ENCODE measurements at places on chromosomes 12 and 14.

DNA sequence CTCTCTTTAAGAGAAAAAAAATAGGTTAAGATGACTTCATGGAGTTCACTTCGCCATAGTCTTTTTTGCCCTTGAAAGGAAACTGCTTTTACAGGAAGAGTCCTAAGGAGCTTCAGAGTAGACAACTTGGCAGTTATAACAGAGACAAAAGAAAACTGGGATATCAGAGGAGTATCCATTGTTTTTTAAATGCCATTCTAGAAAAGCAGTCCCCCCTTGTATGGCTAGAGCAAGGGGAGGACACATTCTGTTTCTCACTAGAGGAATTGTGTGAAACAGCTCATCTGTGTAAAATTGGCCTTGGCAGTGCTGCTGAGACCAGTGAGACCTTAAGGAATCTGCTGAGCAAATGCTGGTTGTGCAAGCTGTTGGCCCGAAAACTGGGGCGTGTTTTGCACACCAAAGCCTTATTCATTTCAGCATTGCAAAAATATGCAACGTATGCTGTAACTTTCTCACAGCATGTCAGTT, 128.0 kb downstream of the GPR135 start:
- DNase-seq, result no peak

DNA sequence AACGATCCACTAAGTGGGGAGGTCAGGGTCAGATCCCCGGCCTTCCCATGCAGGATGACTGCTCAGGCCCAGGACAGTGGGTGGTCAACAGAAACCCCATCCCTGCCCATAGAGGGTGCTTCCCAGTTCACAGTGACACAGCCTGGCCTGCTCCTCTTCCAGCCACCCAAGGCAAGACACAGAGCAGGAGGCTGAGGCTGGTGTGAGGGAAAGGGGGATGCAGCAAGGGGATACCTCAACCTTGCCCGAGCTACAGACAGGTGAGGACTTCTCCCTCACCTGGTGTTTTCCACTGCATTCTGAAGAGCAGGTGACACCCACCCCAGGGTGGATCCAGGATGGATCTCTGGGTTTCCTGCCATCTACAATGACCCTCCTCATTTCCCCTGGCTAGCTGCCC, 106.7 kb downstream of the KIF26A start:
- no peak for DNase-seq

DNA sequence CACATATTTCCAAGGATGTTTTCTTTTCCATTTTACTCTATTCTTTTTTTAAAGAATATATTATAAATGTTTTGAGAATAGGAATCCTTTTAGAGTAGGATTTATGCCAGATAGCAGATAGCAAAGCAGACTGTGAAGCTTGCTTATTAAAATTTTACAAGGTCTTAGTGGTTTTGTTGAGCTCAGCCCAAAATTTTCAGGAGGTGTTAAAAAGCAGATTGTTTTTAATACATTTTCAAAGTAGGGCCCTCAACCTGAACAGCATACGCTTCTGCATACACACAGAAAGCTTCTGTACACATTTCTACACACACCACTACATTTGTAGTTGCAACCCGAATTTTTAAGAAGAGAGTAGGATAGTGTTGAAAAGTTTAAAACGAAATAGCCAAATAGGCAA, 151.0 kb downstream of the EPS8 start:
- no peak for DNase-seq

- no peak for DNase-seq
Measured at GRCh38 chr12:93785249-93786010, 108.3 kb downstream of the CRADD start.

DNA sequence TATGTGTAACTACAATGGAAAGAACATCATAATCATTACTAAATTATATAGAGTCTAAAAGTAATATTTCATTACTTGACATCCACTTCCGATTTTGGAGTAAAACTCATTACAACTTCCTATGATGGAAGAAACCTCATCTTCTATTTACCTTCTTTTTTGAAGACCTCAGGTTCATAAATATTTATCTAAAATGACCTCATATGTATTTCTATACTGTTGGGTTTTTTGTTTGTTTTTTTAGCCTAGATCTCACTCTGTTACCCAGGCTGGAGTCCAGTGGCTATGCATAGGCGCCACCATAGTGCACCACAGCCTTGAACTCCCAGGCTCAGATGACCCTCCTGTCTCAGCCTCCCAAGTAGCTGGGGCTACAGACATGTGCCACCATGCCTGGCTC, 39.9 kb upstream of the BMAL2 start:
- no peak for DNase-seq

DNA sequence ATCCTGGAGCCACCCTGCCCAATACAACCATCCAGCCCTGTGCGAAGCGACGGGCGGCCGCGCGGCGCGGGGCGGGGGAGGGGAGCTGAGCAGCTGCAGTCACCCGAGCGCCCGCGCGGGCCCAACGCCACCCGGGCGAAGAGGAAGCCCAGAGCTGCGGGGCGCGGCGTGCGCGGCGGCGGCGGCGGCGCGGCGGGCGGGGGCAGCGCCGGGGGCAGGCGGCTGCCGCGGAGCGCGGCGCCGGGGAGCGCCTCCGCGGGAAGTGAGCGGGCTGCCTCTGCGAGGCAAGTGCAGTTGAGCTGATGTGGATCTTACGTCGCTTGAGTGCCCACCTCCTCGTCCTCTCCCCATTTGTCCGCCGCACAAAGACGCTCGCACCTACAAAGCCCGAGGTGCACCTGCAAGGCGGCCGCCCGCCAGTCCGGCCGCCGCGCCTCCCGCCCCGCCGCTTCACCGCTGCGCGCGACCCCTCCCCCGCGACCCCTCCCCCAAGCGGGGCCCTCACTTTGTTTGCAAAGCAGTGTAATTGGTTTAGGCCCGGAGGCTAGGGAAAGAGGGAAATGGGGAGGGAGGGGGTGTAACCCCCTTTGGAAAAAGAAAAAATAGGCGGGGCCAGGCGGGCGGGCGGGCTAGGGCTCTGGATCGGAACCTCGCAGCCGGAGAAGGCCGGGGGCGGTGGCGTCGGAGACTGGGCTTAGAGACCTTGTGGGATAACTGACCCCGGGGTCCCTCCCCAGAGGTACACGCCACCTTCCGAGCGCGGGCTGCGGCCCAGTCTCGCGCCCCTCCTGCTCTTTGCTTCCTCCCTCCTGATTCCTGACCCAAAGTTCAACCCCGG, at the start of the genes FOXA1 and TTC6:
FOXA1 (minus strand) TSS at position 279 of the 838 bp plus-strand sequence; CDS start at position 2, 277 bp downstream.
TTC6 (plus strand) TSS at position 659 of the 838 bp plus-strand sequence. CDS start 26,436 bp downstream, outside the sequence.
- no peak for DNase-seq

DNA sequence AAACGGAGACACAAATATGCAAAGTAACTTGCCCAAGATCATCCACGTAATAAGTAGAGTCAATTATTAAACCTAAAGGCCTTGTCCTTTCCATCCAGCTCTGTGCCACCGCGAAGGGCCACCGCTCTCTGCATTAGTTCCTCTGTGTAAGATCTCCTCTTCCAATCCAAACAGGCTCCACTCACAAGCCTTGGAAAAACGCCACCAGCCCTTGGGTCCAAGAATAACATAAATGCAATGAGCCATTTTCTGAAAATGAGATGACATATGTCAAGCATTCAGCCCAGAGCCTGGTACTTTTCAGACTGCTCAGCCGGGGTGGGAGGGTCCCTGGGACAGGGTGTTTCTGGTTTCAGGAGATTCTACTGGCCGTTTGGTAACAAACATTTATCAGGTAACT, 30.0 kb downstream of the DGLUCY start:
- no peak for DNase-seq

- DNase-seq, result no peak
Measured at GRCh38 chr14:100104006-100104352, 38.8 kb downstream of the EVL start.

DNA sequence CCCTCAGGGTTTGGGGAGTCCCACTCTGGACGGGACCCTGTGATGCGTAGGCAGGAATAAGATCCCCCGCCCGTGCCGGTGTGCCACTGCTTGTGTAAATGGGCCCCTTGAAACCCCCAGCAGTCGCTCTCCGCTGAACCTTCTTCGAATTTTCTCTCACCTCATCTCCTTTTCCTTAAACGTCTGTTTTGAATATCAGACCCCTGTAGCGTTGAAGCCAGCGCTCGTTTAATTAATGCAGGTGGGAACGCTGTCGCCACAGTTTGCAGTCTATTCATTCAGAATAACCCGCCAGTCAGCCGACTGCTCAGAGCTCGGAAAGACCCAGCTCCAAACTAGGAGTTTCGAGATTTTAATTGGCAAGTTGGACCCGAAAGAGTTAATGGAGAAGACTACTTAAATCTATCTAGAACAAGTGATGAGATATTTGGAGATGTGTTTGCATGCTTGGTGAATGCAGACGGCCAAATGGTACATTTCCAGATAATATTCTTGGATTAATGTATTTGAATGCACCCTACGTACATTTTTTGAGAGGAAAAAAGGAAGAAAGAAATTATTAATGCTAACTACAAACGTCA, 739 bp upstream of the PPP2R5E start:
- no peak for DNase-seq

GRCh38 chr12:20144341-20144740, 224.0 kb upstream of the PDE3A start:
- DNase-seq, result no peak

GRCh38 chr14:65360144-65360784, 52.3 kb upstream of the FUT8 start:
- no peak for DNase-seq

DNA sequence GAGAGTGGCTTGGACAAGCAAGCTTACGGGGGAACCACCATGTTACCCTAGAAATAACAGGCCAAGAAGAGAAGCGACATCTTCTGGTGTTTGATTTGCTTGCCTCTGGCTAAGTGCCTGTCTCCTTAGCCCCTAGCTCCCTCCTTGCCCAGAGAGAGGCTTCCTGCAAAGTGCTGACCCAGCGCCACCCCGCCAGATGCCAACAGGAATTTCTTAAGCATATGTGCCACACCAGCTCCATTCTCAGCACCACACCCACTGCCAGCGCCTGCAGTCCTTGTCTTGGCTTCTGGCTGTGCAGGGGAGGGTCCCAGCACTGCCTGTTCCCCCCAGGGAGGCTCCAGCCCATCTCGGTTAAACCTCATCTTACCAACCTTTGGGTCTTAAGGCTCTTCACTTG, 74.2 kb upstream of the NCOR2 start:
- DNase-seq, result no peak
